ENCODE measurements at places on chromosomes 16 and 17.

DNA sequence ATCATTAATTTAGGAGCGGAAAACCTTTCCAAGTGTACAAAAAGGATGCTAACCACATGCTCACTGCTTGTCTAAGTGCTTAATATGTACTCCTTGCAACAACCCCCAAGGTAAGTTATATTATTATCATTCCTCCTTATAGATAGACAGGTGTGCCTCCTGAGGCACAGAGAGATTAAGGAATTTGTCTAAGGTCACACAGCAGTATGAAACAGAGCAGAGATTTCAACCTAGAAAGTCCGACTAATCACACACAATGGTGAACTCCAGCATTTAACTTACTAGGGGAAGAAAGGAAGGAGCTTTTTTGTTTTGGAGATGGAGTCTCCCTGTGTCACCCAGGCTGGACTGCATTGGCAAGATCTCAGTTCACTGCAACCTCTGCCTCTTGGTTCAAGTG is 37.0 kb upstream of the USP7 start:
- no peak for DNase-seq

DNA sequence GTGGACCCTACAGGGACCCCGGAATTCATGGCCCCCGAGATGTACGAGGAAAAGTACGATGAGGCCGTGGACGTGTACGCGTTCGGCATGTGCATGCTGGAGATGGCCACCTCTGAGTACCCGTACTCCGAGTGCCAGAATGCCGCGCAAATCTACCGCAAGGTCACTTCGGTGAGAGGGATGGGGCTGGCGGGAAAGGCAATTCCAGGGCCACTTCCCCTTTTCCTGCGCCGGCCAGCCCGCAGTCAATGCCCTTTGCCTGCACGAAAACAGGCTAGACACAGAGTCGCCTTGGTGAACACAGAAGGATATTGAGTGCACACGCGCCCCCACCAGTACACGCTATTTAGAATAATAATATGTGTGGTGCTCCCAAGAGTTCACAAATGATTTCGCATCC is 4.0 kb downstream of the WNK4 start:
- no peak for DNase-seq

DNA sequence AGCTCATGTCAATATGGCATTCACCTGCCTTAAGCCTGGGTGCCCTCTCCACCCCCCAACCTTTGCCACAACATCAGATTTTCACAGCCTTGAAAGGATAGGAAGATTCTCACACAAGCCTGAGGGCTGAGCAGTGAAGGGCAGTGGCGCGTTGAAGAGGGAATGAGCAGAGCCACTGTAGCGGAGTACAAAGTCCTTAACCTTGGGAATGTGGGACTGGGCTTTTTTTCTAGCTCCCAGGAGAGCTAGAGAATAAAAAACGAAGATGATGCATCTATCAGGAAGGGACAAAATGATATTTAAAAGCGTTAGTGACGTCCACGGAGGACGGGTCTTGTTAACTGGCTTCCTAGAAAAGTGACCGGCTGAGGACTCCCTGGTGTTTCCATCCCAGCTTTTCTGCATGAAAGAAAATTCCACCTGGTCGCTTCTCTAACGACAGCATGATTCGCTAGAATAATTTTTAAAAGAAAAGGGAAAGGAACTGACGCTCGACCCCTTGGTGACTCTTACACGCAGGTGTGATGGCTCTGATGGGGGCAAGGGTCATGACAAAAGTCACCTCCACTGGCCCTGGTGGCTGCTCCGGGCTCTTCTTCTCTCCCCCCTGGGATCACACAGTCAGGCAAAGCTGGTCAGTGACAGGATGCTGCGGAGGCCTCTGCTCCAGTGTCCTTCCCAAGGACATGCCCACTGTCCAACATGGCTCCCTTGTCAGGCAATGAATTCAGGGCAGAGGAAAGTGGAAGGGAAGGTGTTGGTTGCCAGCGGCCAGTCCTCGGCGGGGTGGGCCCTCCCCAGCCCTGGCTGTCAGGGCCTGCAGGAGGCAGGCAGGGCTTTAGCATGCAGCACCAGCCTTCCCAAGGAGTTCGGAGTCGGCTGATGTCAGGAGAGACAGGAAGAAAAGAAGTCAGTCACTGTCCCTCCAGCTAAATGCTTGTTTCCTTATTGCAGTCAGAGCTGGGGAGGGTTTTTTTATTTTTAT is 58.4 kb upstream of the IRX3 start:
- DNase-seq: no peak

- DNase-seq: peak; percentile 54
Observed at GRCh38 chr17:9021158-9021991, at the start of gene NTN1. Gene NTN1 (plus strand): TSS chr17:9021510. CDS start chr17:9022374, 864 bp downstream.

DNA sequence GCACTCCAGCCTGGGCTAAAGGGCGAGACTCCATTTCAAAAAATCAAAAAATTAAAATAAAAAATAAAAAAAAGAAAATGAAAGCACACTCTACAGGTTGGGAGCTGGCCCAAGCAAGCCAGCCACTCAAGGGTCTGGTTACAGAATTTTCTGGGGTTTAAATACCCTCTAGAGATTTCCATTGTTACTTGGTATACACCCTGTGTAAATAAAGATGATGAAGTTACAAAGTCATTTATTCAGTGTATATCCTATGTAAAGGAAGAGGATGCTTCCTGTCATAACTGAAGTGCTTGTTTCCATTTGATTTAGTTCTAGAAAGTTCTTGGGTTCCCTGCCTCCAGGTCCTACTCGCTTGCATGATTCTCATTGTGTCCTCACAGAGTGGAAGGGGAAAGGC is 79.9 kb upstream of the C17orf78 start:
- DNase-seq: no peak

DNA sequence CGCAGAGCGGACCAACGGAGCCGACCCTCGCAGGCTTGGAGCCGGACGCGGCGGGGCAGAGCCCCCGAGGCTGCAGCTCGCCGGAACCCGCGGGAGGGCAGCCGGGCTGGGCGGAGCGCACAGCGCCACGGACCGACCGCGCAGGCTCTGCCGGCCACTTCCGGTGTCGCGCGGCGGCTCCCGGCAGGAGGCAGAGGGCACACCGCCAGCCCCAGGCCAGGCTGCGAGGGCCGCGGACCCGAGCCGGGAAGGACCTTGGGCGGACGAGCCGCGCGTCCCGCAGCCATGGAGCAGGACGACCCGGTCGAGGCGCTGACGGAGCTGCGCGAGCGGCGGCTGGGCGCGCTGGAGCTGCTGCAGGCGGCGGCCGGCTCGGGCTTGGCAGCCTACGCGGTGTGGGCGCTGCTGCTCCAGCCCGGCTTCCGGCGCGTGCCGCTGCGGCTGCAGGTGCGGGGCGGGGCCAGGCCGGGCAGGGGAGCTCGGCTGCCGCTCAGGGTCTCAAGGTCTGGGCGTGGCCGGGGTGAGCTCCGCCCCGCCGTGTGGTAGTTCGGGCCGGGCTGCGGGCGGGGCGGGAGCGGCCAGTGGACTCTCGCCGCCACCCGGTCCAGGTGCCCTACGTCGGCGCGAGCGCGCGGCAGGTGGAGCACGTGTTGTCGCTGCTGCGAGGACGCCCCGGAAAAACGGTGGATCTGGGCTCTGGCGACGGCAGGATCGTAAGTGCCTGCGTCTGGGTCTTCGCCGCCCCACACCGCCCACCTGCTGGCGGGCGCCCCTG is at the start of gene ANTKMT:
Gene ANTKMT (plus strand): TSS at position 157 of the 775 bp plus-strand sequence. CDS start 129 bp downstream, at position 286.
- peak; percentile 95 for DNase-seq

DNA sequence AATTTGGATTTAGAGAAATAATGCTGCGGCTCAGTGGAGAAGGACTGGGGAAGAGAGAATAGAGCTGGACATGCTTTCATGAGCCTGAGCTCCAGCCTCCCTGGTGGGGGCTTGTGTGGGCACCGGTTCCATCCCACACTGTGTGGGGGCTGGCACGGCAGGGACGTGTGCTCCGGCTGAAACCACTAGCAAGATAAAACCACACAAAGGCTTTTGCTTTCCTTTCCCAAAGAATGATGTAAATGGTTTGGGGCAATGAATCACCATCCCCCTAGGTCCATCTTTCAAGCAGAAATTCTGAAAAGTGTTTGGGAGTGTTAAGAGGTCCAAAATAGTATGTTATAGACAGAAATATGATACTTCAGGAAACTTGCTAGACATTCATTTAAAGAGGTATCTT is 77.0 kb downstream of the CDH11 start:
- no peak for DNase-seq

- no peak for DNase-seq
Observed at GRCh38 chr17:14760212-14760611, 459.3 kb downstream of the HS3ST3B1 start.

- peak; percentile 64 for DNase-seq
Observed at GRCh38 chr17:2837147-2837561, 40.9 kb downstream of the RAP1GAP2 start.

GRCh38 chr17:9299695-9300094 is 275.9 kb downstream of the STX8 start:
- DNase-seq: no peak

- no peak for DNase-seq
Observed at GRCh38 chr17:70492368-70492767, 323.0 kb downstream of the KCNJ2 start.

GRCh38 chr17:28331891-28332420 is 3.3 kb downstream of the IFT20 start:
- DNase-seq: no peak

- no peak for DNase-seq
Observed at GRCh38 chr16:2610781-2611498, 71.4 kb upstream of the KCTD5 start.

GRCh38 chr17:2157675-2158395 is 102.9 kb downstream of the HIC1 start:
- DNase-seq: no peak

DNA sequence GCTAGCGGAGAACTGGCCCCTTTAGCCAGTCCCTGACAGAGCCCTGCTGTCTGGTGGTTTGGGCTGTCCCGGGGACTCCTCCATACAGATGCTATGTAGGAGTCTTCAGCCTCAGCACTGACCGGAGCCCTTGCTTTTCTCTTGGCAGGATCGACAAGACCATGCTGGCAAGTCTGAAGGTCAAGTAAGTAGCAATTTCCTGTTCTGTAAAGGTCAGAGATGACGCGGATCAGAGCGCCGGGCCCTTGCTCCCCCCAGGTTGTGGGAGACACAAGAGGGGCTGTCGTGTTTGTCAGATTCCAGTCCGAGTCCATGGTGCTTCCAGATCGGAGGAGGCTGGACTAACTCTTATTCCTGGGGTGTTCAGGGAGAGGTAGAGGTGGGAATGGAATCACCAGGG is 4.1 kb downstream of the RAP1GAP2 start:
- no peak for DNase-seq

- DNase-seq: peak; percentile 99
Observed at GRCh38 chr16:71808593-71809459, at the start of gene AP1G1. Gene AP1G1 (minus strand): TSS chr16:71808834. CDS start chr16:71789479, 19,355 bp downstream.

DNA sequence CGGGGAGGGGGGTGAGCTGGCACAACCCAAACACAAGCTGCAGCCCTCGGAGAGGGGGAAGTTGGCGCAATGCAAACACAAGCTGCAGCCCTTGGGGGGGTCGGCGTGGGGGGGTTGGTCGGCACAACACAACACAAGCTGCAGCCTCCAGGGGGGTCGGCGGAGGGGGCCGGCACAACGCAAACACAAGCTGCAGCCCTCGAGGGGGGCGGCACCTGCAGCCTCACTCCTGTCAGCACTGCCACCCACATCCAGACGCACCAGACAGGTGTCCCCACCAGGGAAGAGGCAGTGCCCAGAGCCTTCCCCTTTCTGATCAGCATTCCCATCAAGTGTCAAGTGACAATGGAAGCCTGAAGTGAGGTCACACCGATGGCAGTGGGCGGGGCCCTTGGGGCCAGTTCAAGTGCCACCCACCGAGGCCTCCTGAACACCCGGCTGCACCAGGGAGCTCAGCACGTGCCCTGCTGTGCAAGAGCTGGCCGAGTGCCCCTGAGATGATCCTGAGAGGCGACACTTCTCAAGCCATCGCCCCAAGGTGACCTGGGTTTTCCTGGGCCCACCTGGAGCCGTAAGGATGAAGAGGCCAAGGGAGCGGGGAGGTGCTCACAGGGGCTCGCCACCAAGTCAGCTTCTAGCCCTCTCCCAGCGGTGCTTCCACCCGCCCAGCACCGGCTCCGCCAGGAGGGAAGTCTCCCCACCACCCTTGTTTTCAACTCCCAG is 59.3 kb downstream of the KLHDC4 start:
- no peak for DNase-seq

DNA sequence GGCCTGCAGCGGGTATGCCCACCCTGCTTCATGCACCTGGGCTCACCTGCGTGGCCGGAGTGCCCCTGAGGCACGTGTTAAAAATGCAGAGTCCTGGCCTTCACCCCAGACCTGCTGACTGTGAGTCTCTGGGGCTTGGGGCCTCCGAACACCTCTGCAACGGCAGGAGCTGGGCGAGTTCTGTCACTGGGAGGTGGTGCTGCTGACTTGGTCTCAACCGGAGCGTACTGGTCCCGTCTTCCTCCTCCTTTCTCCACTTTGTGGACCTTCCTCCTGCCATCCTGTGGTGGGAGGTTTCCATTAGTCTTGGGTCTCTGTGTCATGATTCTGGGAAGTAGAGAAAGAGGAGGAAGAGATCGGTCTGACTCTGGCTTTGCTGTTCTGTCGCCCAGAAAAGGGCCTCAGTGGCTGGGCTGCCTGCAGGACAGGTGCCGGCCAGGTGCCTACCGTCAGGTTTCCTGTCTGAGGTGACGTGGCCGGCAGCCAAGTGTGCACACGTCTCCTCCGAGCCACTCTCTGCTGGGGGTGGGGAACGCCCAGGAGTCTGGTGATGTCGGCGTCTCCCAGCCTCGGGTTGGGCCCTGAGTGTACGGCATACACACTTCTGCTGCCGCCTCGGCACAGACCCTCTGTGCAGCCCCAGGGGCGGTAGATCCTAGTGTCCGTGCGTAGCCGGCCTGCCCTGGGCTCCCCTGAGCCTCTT is 6.9 kb downstream of the TSC2 start:
- no peak for DNase-seq

DNA sequence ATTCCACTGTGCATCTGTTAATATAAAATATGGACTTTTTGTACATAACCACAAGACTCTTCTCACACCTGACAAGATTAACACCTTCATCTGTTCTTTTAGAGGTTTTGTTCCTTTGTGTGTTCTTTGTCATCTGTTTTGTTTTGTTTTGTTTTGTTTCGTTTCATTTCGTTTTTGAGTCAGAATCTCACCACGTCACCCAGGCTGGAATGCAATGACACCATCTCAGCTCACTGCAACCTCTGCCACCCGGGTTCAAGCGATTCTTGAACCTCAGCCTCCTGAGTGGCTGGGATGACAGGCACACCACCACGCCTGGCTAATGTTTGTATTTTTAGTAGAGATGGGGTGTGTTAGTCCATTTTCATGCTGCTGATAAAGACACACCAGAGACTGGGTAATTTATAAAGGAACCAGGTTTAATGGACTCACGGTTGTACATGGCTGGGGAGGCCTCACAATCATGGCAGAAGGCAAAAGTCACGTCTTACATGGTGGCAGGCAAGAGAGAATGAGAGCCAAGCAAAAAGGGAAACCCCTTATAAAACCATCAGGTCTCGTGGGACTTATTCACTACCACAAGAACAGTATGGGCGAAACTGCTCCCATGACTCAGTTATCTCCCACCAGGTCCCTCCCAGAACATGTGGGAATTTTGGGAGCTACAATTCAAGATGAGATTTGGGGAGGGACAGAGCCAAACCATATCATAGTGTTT is 22.3 kb downstream of the C16orf90 start:
- no peak for DNase-seq

Measured in GM12865 (cell line).